DMS79 treated with DMSO at 0.1 percent for 48 hours (cell line): ENCODE measurements at places on chromosomes 12 and 14.

DNA sequence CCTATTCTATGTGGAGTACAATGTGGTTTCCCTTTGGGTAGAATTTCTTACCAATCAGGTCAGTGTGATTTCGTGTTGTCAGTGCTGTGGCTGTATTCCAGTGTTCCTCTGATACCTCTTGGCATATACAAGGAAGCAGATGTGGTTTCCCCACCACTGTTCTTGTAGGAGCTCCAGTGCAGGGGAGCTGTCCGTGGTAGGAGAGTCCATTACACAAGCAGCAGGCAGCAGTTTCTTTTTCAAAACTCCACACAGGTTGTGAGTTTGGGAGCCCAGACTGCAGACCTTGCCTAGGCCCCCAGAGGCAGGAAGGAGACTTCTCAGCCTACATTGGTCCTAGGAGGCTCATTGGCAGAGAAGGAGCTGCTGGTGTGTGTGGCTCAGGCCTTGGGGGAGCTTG lies 452.8 kb downstream of the AACS start:
- DNase-seq, result no peak

DNA sequence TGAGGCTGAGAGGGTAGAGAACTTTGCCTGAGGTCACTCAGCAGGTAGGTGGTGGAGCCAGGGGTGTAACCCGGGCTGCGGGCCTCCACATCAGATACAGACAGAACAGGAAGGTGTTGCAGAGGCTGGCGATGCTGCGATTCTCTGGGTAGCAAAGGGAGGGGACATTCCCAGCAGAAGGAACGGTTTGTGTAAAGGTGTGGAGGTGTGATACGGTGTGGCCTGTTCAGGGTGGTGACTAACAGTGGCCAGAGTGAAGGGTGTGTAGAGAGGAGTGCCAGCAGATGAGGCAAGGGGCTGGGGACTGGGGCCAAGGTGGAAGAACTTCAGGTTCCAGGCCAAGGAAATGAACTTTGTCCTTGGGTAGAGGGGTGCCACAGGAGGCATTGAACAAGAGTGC lies 18.2 kb upstream of the FAIM2 start:
- DNase-seq, result no peak

DNA sequence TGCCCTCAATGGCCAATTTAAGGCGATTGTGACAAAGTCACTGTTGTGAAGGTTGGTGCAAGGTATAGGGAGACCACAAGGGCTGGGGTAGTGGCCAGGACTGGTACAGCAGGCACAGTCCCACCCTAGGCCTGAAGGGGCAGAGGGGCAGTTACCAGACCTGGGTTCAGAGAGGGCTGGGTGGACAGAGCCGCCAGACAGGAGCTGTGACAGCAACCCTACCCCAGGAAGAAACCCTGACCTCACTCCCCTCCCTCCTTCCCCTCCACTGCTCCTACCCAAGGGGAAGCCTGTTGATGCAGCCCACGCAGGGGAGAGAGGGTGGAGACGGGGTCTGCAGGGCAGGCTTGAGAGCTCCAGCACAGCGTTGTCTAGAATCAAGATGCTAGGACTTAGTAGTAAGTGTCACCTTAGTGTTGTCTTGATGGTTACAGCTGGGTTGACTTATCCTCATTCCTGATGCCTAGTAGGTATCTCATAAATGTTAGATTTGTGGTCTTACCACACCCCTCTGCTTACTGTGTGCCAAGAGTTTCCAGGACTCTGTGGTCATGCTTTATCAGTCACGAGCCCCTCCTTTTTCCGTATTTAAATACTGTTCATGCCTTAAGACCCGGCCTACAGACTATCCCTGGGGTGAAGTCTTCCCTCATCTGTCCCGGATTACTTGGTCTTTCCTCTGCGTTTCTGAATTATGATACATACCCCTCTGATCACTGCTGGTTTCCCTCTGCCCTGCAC lies 14.4 kb downstream of the EML1 start:
- DNase-seq, result no peak

DNA sequence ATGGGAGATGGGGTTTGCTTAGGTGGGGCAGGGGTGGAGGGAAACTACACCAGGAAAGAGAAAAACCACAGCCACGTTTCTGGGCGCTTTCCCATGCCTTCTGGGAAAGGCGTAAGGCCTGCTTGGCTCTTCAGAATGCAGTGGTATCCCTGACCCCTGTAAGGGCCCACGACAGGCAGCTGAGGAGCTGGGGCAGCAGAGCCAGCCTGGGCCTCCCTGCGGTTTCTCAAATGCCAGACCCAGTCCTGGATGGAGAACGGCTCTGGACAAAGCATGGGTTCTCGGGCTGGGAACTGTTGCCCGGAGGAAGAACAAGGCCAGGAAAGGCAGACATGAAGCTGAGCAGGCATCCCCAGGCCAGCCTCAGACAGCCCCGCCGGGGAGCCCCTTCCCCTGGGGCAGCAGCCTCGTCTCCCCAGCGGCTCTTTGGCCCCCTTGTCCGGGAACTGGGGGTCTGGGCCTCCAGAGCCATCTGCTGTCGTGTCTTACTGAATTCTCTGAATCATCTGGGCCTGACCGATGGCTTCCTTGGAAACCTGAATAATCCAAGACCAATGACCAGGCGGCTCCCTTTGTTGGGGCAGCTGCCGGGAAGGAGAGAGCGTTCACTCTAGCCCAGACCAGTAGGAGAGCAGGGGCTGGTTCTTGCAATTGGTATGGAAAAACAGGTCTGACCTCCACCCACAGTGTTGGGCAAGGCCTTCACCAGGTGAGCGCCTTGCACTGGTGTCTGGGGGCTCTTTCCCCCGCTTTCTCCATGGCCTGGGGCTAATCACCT lies 64.0 kb upstream of the RIN3 start:
- no peak for DNase-seq

GRCh38 chr12:49066120-49066519 lies 3.7 kb downstream of the RHEBL1 start:
- DNase-seq, result no peak

DNA sequence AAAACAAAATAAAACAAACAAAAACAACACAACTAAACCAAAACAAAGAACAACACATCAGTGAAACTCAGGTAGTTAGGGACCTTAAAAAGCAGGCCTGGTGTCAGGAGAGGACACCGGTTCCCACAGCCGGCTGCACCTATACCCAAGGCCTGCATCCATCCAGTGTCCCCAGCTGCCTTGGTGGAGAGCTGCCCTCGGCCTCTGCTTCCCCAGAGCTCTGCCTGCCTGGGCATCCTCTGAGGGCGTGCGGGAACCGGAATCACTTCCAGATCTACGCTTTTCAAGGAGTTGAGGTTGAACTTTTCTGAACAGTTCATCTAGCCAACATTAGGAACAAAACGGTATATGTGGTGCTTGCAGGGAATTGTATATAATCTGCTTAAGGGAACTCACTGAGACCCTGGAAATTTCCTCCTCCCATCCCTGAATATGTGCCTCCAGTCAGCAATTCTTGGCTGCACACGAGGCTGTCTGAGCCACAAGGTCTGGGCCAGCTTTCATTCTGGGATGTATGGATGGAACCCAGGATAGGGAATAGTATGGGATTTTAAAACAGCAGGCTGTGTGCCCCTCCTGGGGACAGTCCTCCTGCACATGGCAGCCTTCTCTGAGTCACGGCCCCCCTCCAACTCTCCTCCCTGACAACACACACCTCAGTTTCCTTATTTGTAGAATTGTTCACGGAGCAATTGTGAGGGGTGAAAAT lies 319.0 kb upstream of the RTL1 start:
- DNase-seq, result no peak

DNA sequence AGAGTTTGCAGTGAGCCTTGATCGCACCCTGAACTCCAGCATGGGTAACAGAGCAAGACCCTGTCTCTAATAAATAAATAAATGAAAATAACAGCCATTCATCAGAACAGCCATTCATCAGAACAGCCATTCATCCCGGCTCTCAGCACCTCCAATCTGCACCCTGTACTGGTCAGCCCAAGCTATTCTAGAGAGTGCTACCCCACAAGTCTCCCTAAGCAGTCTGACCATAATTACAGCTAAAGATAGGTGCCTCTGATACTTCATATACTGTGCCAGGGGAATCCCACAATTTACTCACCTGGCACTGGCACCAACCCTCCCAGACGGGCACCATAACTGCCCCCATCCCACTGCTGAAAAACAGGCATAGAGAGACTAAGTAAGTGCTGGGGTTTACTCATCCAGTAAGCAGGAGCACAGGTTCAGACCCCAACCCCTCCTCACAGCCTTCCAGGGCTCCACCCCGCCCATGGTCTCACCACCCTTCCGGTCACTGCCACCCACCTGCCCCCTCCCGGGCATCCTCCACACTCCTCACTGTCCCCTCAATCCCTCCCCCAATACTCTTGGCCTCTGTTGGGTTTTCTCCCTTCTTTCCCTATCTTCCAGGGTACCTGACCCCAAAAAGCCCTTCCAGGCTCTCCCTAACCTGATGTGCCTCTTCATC lies 15.2 kb upstream of the EIF5 start:
- DNase-seq, result no peak
